ENCODE measurements at places on chromosomes 6 and 20.

DNA sequence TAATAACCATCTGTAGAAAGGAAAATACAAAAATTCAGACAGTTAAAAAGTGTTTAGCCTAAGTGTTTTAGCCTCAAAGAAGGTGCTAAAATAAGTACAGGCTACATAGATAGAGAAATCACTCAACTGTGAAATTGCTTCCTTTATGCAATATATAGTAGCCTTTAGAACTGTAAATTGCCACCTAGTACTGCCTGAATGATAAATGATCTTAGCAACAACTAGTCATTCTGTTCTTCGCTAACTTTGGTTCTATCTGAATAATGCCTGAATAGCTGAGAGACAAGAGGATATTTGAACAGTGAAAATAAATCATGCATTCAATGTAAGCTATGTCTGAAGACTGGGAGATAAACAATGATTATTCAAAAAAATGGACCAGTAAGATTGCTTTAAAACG is 603.3 kb upstream of the PTCHD4 start:
- no peak for DNase-seq

- no peak for DNase-seq
Observed at GRCh38 chr20:8220716-8221115, 88.7 kb downstream of the PLCB1 start.

DNA sequence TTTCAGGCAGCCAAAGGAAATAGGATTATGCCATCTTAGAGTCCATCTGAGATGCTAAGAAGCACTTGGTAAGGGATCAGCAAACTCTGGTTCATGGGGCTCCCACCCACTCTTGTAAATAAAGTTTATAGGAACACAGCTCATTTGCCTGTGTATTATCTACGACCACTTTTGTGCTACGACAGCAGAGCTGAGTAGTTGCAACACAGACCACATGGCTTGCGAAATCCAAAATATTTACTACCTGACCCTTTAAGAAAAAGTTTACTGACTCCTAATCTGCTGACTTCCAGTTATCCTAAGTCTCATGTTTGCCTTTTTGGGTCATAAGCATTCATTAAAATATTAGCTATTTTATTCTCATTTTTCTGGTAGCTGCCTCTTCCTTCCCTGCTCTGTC is 859.0 kb downstream of the QKI start:
- DNase-seq: no peak

DNA sequence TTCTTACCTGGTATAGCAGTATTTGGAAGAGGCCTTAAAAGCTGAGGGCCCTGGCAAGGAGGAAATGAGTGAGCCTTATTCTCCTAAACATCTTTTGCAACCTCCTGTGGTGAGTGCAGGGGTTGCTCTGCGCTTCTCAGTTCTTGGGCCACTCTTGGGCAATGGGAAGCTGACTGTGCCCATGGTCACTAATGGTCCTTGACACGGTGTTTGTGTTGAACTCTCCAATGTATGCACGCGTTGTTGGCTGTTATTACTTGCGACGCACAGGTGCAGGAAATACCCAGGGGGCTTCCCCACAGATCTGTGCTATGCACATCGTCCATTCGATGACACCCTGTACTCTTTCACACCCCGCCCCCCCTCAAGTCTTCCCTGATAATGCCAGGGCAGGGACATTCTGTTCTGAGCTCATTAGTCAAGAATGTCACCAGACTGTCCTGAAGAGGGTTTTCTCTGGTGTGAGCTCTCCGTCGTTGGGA is 79.7 kb downstream of the EDN1 start:
- DNase-seq: no peak

DNA sequence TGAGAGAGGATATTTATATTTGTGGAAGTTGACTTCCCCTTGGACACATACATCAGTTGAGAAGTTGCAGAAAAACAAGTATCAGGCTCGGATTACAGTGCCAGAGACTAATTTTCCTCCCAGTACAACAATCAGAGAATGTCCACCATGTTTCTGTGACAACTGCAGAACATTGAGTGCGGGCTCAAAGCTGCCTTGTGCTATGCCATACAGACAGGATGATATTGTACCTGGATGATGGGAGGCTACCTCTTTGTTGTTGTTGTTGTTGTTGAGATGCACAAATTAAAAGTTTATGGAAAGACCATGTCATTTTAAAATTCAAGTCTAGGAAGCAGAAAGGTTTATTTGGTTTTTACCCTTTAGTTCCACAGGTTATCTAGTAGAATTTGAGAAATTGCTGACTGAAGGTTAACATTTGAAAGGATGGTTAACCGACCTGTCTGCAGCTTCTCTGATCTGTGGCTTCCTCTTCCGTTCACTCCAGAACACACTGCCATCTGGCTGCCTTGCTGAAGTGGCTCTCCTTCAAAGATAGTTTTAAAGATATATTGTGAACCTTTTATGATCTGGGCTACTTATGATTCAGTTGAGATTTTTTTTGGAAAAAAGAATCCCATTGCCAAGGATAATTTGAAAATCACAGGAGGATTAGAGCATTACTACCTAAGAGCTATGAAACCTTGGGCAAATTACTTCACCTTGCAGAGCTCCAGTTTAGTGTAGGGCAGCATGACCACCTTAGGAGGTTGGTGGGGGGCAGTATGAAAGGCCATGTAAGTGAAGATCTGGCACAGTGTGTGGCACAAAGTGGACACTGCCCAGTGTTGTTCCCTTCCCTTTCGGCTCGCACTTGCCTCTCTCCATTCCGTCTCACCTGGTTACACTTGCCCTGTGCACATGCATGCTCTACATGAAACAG is 15.9 kb downstream of the TMEM200A start:
- DNase-seq: no peak

DNA sequence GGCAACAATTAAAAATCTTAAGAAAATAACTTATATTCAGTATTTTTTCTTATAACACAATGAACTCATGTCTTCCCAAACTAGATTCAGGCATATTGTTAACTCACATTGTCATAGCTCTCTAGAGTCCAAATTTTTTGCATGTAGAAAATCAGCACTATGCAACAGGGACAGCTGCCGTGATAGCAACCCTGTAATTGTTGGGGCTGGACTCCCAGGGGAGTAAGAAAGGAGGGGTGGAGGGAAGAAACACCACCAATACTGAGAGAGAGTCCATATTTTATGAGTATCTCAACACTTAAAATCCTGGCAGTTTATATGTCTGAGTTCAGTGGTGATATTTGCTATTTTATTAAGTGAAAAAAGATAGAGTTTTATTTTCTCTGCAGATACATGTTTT is 89.6 kb upstream of the HS3ST5 start:
- DNase-seq: no peak

DNA sequence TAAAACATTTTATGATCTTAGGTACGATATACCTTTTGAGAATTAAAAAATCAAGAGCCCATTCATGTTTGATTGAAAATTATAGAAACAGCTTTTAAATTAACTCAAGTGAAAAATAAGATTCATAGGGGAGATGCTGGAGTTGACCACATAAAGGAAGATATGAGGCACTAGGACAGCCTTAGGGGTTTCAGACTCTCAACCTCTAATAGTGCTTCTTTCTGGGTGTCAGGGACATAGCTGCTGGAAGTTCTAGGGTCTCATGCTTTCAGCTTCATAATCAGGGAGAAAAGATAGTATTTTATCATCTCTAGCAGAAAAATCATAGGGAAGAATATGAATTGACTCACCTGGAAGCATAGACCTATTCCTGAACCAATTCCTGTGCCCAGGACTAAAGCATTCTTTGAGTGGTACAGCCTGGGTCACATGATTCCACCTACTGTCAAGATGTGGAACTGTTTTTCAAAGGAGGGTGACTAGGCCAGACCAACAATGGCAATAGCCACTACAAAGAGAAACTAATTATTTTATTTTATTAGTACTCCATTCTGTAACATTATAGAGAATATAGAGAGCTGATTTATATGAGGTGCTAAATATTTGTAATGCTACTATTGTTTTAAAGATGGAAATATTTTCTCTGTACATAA is 27.8 kb upstream of the CENPW start:
- DNase-seq: no peak

DNA sequence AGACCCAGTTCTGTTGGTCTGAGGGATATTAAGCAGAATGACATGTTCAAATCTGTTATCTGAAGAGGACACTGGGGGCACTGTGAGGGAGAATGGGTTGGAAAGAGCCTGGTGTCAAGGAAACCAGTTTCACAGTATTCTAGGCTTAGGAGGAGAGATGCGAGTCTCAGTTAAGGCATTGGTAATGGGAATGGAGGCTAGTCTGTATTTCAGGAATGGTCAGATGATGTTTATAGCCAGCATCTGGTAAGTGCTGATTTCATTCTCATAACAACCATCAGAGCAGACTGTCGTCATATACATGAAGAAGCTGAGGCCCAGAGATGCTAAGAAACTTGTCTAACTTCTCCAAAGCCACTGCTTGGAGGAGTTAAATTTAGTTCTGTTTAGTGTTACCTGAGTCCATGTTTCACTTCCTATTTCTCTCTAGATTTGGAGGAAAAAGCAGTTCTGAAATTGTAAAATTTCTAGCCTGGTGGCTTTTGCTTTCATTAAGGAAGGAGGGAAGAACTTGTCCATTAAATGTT is 242.0 kb downstream of the ARID1B start:
- no peak for DNase-seq

GRCh38 chr20:9516234-9516871 is 2.0 kb downstream of the LAMP5 start:
- no peak for DNase-seq

DNA sequence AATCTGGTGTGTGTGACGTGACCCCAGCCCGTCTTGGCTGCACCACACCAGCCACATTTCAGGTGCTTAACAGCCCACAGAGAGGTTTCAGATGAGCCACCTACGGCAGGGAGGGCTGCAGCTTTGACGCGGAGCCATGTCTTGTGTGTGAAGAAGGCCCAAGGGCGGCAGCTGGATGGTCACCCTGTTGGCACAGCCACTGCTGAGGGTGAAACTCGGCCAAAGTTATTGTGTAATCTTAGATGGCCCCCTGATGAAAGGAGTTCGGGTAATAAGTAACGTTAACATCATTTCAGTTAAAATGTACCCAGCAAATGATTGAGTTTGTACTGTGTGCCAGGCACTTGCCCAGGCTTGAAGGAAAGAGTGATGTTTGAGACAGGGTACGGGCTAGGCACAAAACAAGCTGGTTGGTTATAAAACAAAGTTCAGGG is 97.2 kb downstream of the SSR1 start:
- peak; percentile 72 for DNase-seq

GRCh38 chr6:131954775-131955107 is 3.6 kb upstream of the CCN2 start:
- peak; percentile 44 for DNase-seq

DNA sequence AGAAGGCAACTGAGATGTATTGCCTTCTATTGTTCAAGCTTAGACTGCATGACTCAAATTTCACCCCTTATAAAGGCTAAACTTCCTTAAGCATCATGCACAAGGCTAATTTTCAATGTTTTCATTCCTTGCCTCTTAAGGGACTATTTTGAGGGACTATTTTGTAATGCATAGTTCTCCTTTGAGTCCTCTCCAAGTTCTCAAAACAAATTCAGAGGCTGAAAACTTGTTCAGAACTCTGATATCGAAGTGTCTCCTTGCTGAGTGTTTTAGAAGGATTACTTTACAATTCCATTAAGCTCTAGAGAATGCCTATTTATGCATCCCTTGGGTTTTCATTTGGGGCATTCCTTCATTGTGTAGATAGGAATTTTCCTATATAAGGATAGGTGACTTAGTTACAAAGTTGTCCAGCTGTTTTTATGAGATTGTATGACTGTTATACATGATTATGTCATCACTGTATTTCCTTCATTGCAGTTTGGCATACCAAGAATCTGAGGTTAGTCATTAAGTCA is 41.7 kb downstream of the COL19A1 start:
- no peak for DNase-seq

DNA sequence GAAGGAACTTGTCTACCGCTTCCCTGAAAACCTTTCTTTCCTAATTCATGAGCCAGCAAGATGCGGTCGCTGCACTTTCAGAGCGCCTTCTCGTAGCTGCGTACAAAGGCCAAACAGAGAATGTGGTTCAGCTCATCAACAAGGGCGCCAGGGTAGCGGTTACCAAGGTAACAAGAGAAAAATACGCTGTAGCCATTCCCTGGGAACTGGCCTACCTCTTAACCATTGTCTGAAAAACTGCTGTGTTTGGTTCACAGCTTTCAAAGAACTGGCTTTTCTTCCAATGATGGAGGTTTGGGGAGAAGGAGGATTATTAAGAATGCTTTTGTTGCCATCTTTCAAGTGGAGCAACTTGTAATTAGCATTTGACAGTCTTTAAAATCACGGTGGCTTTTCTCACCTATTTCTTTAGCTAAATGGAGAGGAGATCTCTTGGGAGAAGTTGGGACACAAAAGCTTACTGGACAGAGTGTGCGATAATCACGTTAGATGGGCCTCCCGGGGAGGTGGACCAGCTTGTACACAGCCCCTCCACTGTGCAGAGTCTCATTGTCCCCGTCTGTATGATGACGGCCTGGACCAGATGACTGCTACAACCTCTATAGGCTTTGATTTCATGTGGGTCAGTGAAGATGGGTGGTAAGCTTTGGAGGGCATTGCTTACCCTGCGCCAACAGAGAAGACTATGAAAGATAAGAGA is 71.5 kb downstream of the LYRM2 start:
- DNase-seq: no peak

DNA sequence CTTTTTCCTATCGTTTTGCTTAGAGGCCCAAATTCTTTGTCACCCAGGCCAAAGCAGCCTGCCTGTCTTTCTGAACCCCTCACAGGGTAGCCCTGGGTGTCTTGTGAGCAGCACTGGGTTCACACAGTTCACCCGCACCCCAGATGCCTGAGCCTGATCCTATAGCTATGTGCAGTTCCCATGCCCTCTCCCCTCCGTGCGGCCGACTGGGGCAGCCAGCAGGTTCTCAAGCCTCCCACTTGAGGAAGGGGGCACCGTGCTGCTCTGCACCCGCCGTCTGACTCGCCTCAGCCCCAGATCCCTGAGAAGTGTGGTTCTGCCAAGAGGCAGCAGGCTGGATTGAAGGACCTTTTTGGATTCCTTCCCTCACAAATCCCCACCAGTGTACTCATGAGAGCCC is 89.0 kb downstream of the PSMB1 start:
- no peak for DNase-seq

DNA sequence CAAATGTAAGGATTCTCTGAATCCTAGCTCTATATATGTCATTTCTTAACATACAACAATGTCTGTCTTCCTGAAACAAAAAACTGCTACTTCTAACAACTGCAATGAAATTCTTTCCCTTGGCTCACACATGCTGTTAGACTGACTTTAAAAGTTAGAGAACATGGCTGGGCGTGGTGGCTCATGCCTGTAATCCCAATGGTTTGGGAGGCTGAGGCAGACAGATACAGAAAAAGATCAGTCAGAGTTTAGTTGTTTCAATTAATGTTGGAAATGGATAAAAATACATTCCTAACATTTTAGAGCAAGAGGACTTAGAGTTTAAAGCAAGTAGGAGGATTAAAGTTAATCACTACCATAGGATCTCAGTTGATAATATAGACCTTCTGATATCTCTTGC is 28.7 kb upstream of the KIAA1586 start:
- no peak for DNase-seq

DNA sequence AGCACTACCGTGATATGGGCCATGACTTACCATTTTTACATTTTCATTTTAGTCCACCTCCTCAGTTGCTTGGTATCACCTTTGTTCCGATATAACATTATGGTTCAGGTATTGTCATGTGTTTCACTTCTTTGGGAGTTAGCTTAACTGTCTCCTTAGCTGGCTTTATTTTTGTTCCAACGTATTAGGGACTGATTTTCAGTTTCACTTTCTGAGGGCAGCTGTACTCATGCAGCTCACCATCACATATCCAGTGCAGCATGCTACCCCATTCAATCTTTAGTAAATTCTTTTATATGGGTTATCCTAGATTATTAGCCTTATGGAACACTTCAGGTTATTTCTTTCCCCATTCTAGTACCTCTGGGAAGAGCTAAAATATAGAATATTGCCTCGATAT is 362.2 kb upstream of the IRAK1BP1 start:
- no peak for DNase-seq

- DNase-seq: no peak
Observed at GRCh38 chr6:78883651-78884050, 16.3 kb downstream of the IRAK1BP1 start.

Data from pancreas (tissue), 10 donors.